ENCODE measurements at places on chromosomes 11 and 22.
A peak's percentile ranks its signal among the peaks of the same experiment; 100 is the strongest.

DNA sequence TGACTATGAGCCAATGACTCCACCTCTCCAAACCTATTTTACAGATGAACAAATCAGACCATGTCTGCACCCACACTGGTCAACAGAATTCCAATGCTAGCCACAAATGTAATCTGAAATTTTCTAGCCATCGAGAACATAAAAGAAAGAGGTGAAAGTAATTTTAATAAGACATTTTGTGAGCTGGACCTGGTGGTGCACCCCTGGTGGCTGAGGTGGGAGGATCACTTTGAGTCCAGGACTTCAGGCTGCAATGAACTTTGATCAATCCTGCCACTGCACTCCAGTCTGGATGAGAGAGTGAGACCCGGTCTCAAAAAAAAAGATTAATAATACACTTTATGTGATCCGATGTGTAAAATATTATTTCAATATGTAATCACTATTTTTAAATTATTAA is 9.4 kb upstream of the RNF185 start:
- DNase-seq = no peak

DNA sequence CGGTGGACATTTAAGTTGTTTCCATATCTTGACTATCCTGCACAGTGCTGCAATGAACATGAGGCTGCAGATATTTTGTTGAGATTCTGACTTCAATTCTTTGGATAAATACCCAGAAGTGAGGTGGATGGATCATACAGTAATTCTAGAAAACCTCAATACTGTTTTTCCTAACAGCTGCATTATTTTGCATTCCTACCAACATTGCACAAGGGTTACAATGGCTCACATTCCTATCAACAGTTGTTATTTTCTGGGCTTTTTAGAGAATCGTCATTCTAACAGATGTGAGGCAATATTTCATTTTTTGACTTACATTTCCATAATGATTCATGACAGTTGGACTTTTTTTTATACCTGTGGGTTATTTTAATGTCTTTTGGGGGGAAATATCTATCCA is 716.9 kb upstream of the ANO3 start:
- DNase-seq = no peak

DNA sequence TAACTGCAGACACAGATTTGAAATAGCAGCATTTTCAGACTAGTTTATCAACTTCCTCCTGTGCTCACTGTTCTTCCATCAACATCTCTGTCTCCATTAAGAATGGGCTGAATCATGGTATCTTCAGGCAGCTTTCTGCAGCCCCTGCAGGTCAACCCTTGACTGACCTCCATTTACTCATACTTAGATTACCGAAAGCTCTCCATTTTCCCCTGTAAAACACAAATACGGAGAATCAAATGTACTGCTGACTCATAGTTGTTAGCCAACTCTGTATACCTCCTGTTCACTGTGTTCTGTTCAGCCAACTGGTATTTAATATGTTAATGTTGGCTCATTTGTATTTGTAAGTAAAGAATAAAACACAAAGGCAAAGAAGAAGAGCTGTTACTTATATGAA is 364.0 kb downstream of the CASP12 start:
- peak; percentile 19 for DNase-seq

- no peak for DNase-seq
Observed at GRCh38 chr11:56843816-56844215, 95.3 kb upstream of the OR9G4 start.

DNA sequence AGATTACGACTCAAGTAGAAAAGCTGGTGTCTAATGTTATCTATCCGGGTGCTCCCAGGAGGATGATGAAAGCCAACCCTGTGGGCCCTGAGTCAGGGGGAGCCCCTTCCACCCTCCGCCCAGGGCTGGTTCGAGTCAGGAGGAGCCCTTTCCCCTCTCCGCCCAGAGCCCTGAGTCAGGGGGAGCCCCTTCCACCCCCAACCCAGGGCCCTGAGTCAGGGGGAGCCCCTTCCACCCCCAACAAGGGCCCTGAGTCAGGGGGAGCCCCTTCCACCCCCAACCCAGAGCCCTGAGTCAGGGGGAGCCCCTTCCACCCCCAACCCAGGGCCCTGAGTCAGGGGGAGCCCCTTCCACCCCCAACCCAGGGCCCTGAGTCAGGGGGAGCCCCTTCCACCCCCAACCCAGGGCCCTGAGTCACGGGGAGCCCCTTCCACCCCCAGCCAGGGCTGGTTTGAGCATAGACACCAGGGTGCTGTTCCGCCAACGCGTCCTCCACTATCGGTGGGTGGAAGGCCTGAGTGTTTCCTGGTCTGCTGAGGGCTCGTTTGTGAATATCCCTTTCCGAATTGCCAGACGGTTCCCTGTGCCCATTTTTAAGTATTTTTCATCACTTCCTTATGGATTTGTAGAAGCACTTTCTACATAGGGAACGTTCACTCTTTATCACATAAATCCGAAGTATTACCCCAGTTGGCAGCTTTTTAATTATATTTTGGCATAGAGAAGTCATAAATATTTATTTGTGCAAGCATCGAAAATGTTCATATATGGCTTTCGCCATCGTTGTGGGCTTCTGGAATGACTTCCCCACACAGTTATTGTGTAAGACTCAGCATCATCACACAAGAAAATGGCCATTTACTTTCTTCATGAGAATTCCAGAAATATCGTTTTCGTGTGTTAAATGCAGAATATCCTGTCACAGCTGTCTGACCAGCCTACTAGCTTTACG is 380.6 kb downstream of the BRD1 start:
- no peak for DNase-seq

- no peak for DNase-seq
Observed at GRCh38 chr11:76248210-76248609, 41.9 kb upstream of the WNT11 start.

GRCh38 chr22:29308148-29308790 is 1.8 kb downstream of the GAS2L1 start:
- DNase-seq = no peak

Data from fibroblast of skin of abdomen (primary cell).